ENCODE measurements at places on chromosomes 5 and 9.

GRCh38 chr9:92100237-92100911 lies 14.8 kb downstream of the SPTLC1 start:
- no peak for DNase-seq

- no peak for DNase-seq
These were observed 5.2 kb downstream of the VAV2 start for GRCh38 chr9:133986774-133987445.

GRCh38 chr9:132742821-132743311 lies 72.6 kb downstream of the GTF3C4 start:
- DNase-seq: no peak

DNA sequence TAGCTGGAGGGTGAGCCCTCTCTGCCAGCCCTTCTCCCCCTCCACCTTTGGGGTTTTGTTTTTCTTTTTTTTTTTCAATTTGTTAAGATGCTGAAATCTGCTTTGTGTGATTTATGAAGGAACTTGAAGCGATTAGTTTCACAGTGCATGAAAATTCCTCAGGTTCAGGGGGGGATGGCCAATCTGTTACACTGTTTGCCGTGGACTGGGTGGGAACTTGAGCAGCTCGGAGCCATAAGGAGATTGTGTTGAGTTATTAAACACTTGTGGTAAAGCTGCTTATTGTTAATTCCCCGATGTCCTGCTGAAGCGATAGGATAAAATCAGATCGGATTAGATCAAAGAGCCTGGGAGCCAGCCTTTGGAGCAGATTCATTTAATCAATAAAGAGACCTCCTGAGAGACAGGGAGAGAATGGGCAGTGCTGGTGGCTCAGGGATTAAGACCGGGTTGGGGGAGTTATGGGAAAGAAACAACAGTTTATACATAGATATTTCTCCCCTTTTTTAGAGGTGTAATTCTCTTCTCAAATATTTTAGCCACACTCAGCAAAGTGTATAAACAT lies 105.8 kb upstream of the SPATA31D4 start:
- no peak for DNase-seq

DNA sequence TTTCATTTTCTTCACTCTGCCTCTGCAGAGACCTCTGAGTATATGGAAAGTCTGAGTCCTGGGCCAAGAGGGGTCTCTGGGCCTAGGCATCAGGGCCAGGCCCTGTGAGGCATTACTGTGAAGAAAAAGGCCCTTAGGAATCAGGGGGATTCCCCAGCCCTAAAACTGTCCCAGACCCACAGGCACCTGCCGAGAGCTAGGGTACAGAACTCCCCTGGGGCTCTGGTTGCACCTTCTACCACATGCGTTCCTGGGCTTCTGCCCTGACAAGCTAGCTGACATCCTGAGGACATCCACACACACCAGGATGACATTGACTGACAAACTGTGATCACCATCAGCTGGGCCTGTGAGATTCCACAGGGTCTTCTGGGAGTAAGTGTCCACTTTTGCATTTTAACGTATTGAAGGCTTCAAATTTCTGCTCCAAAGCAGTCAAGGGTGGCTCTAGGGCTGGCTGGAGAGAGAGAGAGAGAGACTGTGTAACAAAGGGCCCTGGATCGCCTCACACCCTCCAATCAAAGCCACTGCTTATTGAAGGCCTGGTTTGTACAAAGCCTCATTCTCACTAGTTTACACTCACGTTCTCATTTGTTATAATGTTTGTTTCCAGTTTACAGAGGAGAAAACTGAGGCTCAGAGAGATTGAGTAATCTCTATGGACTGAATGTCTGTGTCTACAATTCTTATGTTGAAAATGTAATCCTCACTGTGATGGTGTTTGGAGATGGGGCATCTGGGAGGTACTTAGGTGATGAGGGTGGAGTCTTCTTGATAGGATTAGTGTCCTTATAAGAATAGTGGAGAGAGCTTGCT lies 45.1 kb downstream of the TGFBI start:
- no peak for DNase-seq

- DNase-seq: no peak
These were observed 21.7 kb downstream of the ALG2 start for GRCh38 chr9:99199938-99200539.

DNA sequence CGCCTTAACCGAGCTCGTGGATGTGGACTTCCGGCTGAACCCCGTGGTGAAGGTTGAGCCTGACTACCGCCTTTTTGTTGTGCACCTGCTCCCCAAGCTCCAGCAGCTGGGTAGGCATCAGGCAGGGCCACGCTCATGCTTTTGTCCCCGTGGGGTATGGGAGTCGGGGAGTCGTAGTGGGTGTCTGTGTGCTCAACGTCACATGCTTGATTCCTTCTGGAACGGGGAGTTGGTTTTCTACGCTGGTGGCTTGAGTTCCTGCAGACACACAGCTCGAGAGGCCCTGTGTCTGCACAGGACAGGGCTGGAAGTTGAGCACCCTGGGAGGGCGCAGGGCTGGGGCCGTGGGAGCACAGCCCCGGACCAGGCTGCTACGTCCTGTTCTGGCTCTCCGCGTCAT lies 8.0 kb downstream of the CEP72 start:
- DNase-seq: no peak

DNA sequence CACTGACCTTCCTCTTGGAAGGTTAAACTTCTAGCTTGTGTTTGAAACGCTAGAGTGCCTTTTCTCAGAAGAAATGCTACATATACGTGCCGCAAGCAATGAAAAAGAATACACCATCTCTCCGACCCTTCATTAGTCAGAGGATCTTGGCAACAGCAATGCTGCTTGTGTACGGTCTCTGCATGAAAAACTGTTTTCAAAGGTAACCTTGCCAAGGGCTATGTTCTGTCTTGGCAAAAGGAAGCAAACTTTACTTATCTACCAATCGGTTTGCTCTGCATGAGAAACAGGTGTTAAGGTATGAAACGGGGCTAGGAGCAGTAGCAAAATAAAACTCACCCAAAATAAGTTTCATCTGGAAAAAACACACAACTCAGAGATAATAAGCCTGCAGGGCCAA lies 297.8 kb downstream of the FBXL17 start:
- DNase-seq: no peak

- DNase-seq: no peak
These were observed 289.7 kb downstream of the CDK5RAP2 start for GRCh38 chr9:120289990-120290975.

DNA sequence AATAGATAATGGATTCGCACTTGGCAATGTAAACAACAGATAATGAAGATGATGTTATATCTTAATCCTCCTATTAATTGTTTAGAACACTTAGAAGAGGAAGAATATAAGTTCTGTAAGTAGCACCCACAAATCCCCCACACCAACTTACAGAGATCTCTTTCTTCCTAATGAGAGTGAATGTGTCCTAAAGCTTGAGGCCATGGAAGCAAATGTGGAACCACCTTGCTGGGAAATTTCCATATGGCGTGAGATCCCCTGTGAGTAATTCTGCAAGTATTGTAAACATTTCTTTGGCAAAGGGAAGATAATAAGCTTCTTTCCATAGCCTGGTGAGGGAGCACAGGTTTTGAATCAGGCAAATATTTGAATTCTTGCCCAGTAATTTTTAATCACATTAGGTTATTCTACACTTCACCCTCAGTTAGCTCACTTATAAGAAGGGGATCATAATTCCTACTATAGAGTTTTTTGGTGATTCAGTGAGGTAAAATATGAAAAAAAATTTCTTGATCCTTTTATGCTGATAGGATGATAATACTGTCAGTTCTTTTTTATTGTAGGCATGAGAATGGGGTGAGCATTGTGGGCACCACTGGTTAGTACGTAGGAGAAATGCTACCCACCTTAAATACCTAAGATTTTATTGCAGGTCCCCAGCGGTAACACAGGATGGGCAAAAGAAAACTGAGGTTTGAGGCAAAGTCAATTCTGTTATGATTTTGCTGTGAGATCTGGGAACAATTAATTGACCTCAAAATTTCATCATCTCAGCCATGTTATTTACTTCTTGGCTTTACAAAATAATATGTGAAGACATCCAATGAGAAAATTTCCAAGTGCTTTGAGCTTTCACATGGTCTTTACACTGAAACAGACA lies 574.8 kb downstream of the PSAT1 start:
- no peak for DNase-seq

DNA sequence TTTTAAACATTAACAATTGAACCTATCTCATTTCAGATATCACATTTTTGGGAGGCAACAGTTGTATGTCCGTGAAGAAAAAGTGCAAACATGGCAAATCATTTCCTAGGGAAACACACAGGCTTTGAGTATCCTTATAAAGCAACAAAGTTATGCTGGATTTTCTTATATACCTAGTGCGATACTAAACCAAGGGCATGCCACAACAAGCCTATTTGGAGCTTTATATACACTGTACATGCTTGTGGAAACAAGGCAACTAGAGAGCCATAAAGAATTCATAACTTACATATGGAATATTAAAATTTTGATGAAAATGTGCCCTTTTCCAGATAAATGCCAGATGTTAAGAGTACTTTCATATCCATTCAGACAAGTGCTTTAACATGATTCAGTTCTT lies 191.4 kb downstream of the DCP2 start:
- DNase-seq: no peak

GRCh38 chr9:6646293-6646636 lies 736 bp upstream of the GLDC start:
- no peak for DNase-seq

- DNase-seq: peak; percentile 77
These were observed 50.1 kb downstream of the TNFSF8 start for GRCh38 chr9:114880291-114880745.

DNA sequence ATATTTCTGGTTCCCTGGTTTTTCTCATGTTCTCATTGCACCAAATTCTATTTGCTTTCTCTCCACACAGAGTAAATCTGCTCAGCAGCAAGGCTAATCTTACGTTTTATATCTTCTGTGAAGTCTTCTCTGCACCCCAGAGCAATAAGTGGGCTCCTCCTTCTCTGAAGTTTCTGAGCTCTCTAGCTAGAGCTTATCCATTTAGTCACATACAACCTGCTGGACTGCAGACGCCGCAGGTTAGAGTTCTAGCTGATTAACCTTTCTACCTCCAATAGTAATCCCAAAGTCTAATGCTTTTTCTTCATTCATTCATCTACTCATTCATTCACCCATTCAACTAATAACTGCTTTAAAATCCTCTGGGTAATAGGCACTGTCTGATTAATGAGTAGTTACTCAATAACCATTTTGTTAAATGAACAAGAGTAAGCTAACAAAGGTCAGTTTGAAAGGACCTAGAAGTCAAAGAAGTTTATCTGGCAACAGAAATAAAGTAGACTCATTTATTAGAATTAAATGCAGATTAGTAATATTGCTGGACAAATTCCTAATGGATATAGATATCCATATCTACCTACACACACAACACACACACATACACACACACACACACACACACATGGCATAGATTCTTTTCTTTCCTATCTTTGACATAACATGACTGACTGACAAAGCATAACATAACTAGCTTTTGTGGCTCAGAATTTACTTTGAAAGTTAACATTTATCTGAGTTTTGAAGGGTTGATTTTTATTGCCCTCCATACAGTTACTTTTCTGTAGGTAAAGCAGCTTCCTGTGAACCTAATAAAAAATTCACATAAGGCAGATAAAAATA lies 984.6 kb upstream of the SEMA6A start:
- no peak for DNase-seq

DNA sequence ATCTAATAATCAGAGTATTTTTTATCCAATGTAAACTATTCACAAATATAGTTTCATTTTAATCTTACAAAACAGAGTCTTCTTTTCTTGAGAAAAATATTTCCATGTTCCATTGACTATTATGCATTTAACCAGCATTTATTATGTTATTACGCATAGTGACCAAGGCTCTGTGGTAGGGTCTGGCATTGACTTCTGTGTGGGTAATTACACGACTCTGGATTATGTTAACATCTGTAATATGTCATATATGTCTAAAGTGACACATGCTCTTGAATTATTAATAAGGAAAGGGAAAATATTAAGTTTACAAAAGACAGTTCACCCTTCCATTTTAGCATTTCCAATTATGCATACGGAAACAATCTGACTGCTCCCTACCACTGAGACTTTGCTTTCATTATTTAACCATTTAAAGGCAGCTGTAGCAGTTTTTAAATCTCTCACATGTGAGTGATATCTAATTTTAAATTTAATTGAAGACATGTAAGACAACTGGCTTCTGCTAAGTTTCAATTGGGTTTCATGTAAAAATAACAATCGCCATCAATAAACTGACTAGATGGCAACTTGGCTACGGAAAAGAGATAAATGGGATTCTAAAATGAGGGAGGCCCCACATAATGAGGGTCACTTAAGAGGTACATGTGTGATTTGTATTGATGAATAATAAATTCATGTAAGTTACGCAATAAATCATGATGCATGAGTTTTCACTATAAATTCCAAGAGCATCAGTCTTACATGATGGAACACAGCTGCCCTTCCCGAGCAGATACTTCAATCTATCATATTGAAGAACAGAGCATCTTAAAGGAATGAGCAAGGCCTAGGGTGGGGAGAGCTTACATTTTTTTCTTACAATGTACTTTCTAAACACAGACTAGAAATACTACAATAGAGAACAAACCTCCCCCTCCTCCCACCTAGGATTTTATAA lies 1056.8 kb downstream of the MAT2B start:
- no peak for DNase-seq

GRCh38 chr5:32720300-32720699 lies 9.2 kb downstream of the NPR3 start:
- no peak for DNase-seq

DNA sequence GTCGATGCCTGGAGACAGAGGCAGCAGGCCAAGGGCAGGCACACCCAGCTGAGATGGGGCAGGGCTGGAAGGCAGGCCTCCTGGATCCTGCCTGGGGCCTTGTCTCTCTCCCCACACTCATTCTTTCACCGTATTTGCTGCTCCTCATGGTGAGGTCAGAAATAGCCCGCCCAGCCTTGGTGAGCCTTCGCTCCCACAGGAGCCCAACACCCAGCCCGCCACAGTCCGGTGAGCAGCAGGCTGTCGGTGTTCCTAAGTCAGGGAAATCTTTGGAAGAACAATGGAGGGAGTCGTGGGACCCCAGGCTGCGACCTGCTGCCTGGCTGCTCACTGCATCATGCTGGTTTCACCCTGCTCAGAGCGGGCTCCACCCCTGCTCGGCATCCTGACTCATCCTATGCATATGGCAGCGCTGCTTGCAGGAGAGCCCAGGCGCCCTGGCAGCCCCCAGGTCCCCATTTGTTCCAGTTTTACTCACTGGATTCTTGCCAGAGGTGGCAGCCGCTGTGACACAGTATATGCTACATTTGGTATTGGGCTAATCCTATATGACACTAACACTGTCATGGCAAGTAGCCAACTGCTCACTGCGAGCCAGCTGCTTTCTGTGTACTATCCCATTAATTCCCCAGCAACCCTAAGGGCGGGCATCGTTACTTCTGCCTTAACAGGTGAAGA lies 53.2 kb upstream of the NCS1 start:
- no peak for DNase-seq

All from suppressor macrophage (primary cell).